ENCODE measurements at places on chromosomes 7 and 10. TPM values are rescaled to one million over a fixed set of nuclear protein-coding genes. Genes with fewer than 3 reads are reported as not detected.

DNA sequence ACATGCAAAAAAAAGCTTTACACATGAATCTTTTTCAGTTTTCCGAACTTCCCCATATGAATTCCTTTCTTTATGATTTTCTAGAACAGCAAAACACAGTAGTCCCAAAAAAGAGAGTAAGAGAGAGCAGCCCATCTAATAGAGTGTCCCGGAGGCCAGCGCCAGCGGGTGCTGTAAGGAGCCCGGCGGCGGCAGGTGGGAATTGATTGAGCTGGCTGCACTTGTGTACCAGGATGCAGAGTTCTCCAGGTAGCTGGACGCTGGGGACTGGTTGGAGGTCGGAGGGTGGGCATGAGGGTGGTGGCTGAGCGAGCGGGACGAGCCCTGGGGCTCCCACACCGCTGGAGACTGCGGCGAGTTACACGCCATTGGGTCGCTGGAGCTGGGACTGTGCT lies 4.0 kb downstream of the DLX5 start:
- no peak for DNase-seq

GRCh38 chr10:90435296-90435695 lies 422.5 kb downstream of the HTR7 start:
- no peak for DNase-seq

GRCh38 chr10:73800560-73801252 lies 10.7 kb downstream of the NDST2 start:
- no peak for DNase-seq

DNA sequence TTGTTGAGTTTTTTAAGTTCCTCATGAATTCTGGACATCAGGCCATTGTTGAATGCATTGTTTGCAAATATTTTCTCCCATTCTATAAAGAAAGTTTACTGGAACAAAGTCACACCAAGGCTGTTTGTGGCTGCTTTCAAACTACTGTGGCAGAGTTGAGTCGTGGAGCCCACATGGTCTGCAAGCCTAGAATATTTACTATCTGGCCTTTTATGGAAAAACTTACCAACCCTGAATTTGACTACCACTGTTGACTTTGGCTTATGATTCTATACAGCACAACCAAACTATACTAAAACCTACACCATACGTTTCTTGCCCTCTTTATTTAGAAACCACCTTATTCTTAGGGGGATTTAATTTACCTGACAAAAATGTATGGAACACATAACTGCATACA lies 239.1 kb downstream of the KCNMA1 start:
- no peak for DNase-seq

GRCh38 chr7:46786221-46786954 lies 795.5 kb downstream of the TNS3 start:
- DNase-seq = no peak

Gene ELN
- 321 TPM for total RNA-seq

Gene ASIC3
- total RNA-seq = 0.39 TPM

- DNase-seq = peak; percentile 88
Measured at GRCh38 chr7:155003376-155004214, 671 bp upstream of the PAXIP1 start.

GRCh38 chr10:80567292-80567691 lies 29.6 kb downstream of the SH2D4B start:
- no peak for DNase-seq

Gene CALML5
- total RNA-seq = 133 TPM

Gene CALHM3
- total RNA-seq = not detected

Measured in skin of body (tissue), 3 donors.